ENCODE measurements at places on chromosomes 5 and 9.

- peak; percentile 40 for DNase-seq
These were observed 1.0 kb downstream of the FPGS start for GRCh38 chr9:127803507-127804352.

GRCh38 chr9:90799271-90799852 is 2.3 kb upstream of the SYK start:
- DNase-seq = no peak

DNA sequence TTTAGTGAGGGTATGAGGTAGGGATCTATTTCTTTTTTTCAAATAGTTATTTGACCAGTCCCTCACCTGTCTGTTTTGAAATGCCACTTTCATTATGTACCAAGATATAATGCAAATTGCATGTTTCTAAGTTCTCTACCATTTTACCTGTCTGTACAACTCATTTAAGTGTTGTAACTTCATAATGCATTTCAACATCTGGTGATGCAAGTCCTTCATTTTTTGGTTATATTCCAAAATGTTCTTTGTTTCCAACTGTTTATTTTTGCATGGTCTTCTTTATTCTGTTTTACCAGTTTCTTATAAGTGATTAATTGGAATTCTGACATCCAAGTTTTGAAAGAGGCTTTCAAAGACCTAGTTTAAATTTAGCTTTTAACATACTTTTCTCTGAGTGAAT is 26.8 kb downstream of the TDRD7 start:
- no peak for DNase-seq

DNA sequence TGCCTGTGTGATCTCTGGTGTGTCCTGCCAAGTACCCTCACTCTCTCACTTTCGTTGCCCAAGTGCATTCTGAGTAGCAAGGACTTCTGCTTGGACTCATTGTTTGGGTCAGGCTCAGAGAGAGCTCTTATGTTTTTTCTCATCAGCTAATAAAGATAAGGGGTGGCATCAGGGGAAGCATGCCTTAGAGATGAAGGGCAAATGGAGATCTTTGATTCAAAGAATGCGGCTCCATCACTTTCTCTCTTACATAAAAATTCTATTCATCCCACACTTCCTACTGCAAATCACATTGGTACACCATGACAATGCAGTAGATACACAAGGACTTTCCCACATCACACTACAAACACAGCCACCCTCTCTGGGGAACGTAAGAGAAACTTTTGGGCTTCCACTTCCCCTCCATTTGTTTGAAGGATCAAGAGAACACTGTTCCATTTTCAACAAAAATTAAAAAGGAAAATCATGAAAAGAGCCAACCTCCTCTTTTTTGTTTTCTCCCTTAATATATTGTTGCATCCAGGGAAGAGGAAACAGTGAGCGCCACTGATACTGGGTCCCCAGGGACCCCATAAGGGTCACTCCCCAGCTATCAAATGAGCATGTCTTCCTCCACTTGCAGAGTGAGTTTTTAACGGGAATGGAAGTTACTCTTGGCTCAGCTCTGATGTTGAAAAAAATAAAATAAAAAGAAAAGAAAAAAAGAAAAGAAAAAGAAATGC is 73.0 kb downstream of the ZNF366 start:
- DNase-seq = no peak

DNA sequence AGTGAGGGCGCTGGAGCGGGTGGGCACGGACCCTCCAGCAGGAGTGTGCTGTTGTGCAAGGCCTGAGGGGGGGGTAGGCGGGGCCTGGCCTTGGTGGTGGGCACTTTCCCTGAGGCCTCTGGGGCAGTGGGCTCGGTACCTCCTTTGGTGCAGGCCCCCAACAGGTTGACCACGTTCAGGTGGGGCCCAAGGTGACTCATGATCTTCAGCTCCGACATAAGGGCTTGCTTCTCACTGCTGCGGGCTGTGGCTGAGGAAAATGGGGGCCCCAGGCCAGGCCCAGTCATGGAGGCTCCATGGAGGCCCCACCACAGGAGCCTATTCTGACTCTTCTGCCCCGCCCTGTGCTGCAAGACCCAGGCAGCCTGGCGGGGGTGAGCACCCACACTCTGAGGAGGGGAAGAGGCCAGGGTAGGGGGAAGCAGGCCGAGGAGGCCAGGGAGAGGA is 31.5 kb downstream of the PDGFRB start:
- no peak for DNase-seq

- peak; percentile 58 for DNase-seq
These were observed 11.8 kb upstream of the CXXC5 start for GRCh38 chr5:139636207-139636792.

DNA sequence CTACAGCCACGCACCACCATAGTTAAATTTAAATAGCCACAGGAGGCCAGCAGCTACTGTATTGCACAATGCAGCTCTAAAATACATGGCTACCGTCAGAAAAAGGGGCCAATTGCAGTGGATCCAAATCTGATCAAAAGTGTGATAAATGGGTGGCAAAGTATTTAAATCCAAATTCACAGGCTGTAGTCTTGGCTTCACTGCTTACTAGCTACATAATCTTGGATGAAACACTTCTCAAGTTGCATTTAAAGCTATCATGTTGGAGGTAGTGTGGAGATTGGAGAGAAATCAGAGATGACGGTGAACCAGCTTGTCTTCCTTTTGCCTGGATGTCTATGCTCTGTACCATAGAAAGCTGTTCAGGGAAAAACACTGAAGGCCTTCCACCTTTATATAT is 24.0 kb upstream of the SLC44A1 start:
- DNase-seq = no peak

DNA sequence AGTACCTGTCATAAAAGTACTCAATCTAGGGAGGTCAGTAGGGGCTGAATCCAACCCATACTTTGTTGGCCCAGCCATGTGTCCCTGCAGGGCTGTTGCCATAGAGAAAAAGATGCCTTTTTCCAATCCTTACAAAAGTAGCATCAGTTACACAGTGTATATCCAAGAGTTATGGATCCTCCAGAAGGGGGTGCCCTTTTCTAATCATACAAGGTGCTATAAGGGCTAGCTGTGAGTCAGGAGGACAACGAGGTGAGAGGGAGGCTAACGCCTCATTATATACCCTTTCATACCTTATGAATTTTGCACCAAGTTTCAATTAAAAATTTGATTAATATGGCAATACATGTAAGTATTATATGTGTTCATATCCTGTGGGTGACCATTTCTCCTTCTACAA is 4.8 kb downstream of the KIAA0825 start:
- DNase-seq = no peak

DNA sequence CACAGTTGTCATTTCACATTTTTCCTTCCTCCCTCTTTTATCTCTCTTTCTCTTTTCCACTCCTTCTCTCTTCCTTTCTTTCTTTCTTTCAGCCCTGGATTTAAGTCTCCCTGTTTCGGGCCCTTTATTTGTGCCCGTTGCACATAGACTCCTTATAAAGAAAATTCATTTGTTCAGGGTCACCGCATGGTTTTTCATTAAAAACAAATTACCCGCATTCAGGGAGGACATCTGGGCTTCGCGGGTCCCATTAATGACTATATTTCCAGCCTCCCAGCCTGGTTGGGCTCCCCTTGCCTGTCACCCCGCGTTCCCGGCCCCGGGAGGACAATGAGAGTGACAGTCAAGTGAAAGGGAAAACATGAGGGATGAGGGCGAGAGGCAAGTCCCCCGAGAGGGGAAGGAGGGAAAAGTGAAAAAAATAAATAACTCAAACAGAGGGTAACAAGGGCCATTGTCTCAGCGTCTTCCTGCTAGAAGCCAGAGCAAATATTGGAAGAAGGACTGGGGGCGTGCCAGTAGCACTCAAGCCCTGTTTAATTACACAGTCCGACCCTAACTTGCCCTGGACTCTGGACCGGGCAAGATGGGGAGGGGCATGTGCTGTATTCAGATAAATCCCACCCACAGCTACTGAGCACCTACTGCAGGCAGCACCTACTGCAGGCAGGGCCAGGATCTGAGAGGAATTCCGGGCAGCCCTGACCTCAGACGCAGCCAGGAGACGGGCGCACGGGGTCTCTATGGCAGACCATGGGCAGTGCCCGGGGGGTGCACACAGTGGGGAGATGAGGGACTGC is 166.2 kb downstream of the PAX5 start:
- DNase-seq = no peak

DNA sequence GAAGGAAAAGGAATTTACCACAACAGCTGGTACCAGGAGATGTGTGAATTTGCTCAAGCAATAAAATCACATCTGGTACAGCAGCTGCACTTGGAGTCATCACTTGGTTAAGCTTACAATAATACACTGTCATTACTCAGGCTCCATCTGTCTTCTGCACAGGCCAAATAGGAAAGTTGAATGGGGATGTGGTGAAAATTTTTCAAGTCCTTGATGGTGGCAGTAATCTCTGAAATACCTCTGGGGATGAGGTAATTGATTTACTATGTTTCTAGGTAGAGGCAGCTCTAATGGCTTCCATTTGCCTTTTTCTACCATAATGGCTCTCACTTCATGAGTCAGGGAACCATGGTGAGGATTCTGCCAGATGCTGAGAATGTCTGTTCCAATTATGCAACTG is 206.8 kb upstream of the ATP10B start:
- DNase-seq = no peak

- DNase-seq = no peak
These were observed 16.4 kb upstream of the C5orf58 start for GRCh38 chr5:170216257-170216864.

DNA sequence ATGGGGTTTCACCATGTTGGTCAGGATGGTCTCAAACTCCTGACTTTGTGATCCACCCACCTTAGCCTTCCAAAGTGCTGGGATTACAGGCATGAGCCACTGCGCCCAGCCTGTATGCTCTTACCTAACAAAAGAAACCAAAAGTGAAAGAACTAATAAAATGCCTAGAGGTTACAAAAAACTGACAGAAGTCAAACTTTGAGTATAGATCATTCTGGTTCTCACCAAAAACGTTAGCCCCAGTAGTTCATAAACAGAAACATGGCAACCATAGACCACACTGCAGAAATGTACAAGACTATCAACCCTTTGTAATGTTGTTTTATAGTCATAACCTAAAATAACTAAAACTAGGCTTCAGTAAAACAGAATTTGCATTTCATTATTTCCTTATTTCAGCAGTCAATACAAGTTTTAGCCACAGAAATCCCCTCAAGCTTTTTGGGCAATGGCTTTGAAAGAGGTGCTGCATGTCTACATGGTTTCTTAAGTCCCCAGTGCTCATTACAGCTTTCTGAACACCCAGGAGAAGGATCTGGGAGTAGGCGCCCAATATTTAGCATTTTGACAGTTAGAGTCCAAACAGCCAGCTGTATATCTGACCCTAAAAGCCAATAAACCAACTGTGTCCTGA is 72.5 kb downstream of the EPB41L4A start:
- DNase-seq = no peak

DNA sequence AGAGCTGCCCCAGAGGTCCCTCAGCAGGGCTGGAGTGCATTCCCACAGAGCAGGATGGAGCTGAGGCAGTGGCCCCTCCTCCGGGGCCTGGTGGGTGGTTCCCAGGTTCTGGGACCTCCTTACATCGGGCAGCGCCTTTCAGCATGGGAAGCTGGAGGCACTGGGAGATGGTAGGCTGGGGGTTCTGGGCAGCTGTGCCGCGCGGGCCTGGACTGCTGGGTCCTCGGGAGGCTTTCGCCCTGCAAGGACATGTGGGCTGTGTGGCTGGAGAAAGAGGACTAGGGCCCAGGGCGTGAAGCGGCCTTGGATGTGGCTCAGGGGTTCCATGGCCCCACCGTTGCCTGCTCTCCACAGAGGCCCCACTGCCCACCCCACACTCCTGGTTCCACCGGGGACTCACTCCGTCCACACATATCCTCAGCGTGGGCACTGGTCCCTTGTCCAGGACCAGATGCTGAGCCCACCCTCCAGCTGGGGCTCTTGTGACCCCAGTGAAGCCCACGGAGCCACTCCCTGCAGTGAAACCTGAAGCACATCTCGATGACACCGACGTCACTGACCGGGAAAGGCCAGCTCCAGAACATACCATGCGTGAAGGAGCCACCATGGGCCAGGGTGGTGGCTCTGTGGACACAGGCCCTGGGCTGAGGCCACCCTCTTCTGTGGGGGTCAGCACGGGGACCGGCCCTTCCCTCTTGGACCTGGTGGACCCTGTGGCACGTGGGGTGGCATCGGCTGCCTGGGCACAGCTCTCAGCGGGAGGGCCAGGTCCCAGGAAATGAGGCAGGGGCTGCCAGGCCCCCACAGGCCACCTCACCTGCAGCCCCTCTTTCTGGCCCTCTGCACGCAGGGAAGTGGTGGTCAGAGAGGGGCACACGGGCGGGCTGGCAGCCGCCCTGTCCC is 31.5 kb upstream of the NKD2 start:
- DNase-seq = no peak

GRCh38 chr5:40410964-40411635 is 268.6 kb upstream of the PTGER4 start:
- DNase-seq = no peak

GRCh38 chr5:128920345-128921215 is 44.7 kb upstream of the SLC27A6 start:
- no peak for DNase-seq

GRCh38 chr5:21391506-21391905 is 1403.5 kb upstream of the CDH18 start:
- DNase-seq = no peak

GRCh38 chr5:178356431-178356872 is 123.8 kb upstream of the PHYKPL start:
- DNase-seq = no peak

GRCh38 chr9:80465556-80465955 is 893.8 kb downstream of the TLE4 start:
- no peak for DNase-seq

GRCh38 chr5:44935871-44936270 is 127.1 kb downstream of the MRPS30 start:
- DNase-seq = no peak

DNA sequence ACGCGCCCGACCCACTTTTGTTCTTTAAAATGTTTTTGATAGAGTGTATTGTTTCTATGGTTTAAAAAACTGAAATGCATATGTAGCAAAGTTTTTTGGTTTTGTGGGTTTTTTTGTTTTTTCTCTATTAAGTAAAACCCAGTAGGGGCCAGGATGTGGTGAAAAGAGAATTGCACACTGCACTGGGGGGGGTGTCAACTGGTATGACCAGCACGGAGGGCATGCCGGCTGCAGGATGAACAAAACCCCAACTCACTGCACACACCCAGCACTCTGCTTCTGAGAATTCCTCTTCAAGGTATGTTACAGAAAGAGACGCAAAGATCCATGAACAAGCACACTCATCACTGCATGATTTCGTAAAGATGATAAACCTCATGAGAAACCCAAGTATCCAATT is 75.0 kb downstream of the STK10 start:
- DNase-seq = peak; percentile 70

- no peak for DNase-seq
These were observed 31.3 kb downstream of the DAPK1 start for GRCh38 chr9:87528969-87529368.

- no peak for DNase-seq
These were observed 111.8 kb upstream of the SLC44A1 start for GRCh38 chr9:105132606-105133005.

GRCh38 chr5:88203981-88204750 is 64.5 kb downstream of the TMEM161B start:
- peak; percentile 59 for DNase-seq

- no peak for DNase-seq
These were observed 6.3 kb downstream of the GPX3 start for GRCh38 chr5:151026679-151027078.

- no peak for DNase-seq
These were observed 885 bp upstream of the TMEM252 start for GRCh38 chr9:68541568-68541967.
